ENCODE measurements at places on chromosomes 5 and 9. TPM values are rescaled to one million over a fixed set of nuclear protein-coding genes. Genes with fewer than 3 reads are reported as not detected.

The IFNE gene
- total RNA-seq, result 9.6 TPM

The C8G gene
- total RNA-seq, result not detected

The SH2D3C gene
- 0.19 TPM for total RNA-seq

The FAM153A gene
- 0.56 TPM for total RNA-seq

The EGFLAM gene
- 26.1 TPM for total RNA-seq

The RNF145 gene
- 68.4 TPM for total RNA-seq

The CNTLN gene
- total RNA-seq, result 10.1 TPM

The BARHL1 gene
- not detected for total RNA-seq

The C9 gene
- total RNA-seq, result 0.28 TPM

The CTSV gene
- total RNA-seq, result 0.38 TPM

The RNF208 gene
- total RNA-seq, result 0.28 TPM

The SLC34A1 gene
- not detected for total RNA-seq

The EFNA5 gene
- 2.5 TPM for total RNA-seq

The PFN3 gene
- total RNA-seq, result not detected
